Esophagus squamous epithelium (tissue), 5 donors: ENCODE measurements at places on chromosomes 5 and 9.

DNA sequence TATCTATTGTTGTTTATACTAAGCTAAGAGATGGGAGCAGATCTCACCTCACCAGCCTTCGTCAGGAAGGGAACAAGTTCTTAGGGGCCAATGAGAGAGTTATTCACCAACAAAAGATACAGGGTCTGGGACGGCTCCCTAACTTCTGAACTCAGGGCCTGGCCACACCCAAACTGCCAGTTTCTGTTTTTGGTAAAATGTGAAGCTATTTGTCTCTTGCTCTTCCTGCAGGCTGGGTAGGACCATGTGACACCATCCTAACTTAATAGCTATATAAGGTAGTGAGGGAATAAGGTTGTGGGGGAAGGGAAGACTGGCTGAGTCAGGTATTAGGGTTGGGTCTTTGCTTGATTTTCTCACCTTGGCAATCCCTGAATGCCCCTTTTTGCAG is 480.5 kb downstream of the KDM4C start:
- no peak overlapping the region for H3K27ac ChIP-seq
- DNase-seq, result no peak
- H3K27me3 ChIP-seq, result no peaks in the 10 kb centered on the region
- H3K4me3 ChIP-seq, result no peak overlapping the region

- H3K27ac ChIP-seq, result no peak overlapping the region
- no peak overlapping the region for H3K4me3 ChIP-seq
- no peaks in the 10 kb centered on the region for H3K36me3 ChIP-seq
- DNase-seq, result no peak
- H3K4me1 ChIP-seq, result no peaks in the 10 kb centered on the region
- no peaks in the 10 kb centered on the region for H3K27me3 ChIP-seq
These were observed 235.7 kb downstream of the HTR1A start for GRCh38 chr5:63726496-63726895.

- H3K27ac ChIP-seq, result no peak overlapping the region
- H3K27me3 ChIP-seq, result no peaks in the 10 kb centered on the region
- peaks cover 51% of the 10 kb centered on the region for H3K4me1 ChIP-seq
- no peak overlapping the region for H3K4me3 ChIP-seq
- no peak for DNase-seq
- no peaks in the 10 kb centered on the region for H3K36me3 ChIP-seq
These were observed 6.2 kb upstream of the CPEB4 start for GRCh38 chr5:173881811-173882575.

GRCh38 chr5:7577381-7577780 is 181.4 kb downstream of the ADCY2 start:
- H3K4me3 ChIP-seq, result no peak overlapping the region
- no peaks in the 10 kb centered on the region for H3K27me3 ChIP-seq
- no peaks in the 10 kb centered on the region for H3K4me1 ChIP-seq
- H3K27ac ChIP-seq, result no peak overlapping the region
- no peak for DNase-seq

DNA sequence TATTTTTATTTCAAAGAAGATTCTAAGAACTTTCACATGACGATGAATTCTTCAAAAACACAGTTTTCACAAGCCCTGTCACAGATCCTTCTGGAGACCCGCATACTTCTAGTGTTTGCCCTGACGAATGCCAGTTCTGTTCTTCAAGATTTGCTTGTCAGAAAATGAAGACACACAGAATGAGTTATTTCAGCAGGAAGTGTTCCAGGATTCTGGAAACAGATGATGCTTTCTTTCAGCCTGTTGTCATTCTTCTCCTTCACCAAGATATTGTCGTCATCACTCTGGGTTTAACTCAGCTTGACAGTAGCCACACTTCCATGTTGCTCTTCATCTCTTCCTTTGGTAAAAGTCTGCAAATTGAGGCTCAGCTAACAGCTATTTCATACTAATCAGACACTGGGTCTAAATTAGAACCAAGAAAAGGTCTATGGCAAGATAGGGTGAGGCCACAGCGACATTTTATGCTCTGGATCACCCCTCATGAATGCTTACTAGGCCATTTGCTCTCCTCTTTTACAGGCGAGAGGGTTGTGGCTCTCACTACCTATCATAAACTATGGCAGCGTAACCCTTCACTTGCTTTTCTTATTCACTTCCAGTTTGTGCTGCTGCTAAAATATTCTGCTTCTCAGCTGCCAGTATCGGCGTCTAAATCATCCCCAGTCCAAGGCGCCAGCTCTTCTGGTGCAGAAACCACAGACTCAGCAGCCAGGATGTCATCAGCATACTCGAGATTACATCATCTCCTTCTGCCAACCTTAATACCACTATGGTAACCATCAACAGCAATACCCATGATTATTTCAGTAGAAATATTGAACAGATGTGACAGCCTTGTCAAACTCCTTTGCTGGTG is 159.6 kb upstream of the TBCA start:
- no peaks in the 10 kb centered on the region for H3K4me1 ChIP-seq
- H3K27me3 ChIP-seq, result peaks cover 26% of the 10 kb centered on the region
- DNase-seq, result no peak
- H3K4me3 ChIP-seq, result no peak overlapping the region
- no peak overlapping the region for H3K27ac ChIP-seq

GRCh38 chr5:176535101-176535663 is 2.0 kb downstream of the RNF44 start:
- peak overlapping the region; percentile 88 for H3K4me3 ChIP-seq
- peak overlapping the region; percentile 100 for H3K27ac ChIP-seq
- H3K4me1 ChIP-seq, result peaks cover 81% of the 10 kb centered on the region
- DNase-seq, result no peak

- H3K4me3 ChIP-seq, result no peak overlapping the region
- H3K4me1 ChIP-seq, result no peaks in the 10 kb centered on the region
- no peak overlapping the region for H3K27ac ChIP-seq
- no peaks in the 10 kb centered on the region for H3K36me3 ChIP-seq
- DNase-seq, result no peak
These were observed 80.1 kb upstream of the LPAR1 start for GRCh38 chr9:111118256-111118948.

DNA sequence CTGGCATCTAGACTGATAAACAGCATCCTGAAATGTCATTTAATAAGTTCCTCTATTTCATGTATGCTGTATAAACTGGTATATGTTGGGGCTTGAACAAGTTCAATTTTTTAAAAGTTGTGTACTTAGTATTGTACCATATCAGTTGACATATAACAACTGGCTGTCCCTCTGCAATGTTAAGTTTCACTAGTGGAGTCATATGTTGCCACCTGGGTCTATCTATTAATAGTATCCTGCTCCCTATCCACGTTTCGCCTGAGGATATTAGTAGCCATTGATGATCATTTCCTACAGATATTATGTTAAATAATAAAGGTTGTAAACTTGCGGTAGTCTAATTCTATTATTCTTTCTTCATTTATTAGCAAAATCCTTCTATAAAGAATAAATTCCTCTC is 177.6 kb downstream of the RFX3 start:
- no peak overlapping the region for H3K4me3 ChIP-seq
- H3K27ac ChIP-seq, result no peak overlapping the region
- no peak for DNase-seq

GRCh38 chr5:177469750-177470525 is 3.5 kb downstream of the DBN1 start:
- H3K4me3 ChIP-seq, result no peak overlapping the region
- peaks cover 65% of the 10 kb centered on the region for H3K4me1 ChIP-seq
- DNase-seq, result no peak
- H3K36me3 ChIP-seq, result peaks cover 8% of the 10 kb centered on the region
- H3K27ac ChIP-seq, result peak overlapping the region; percentile 91

- no peak for DNase-seq
- peaks cover 63% of the 10 kb centered on the region for H3K4me1 ChIP-seq
- H3K27ac ChIP-seq, result peak overlapping the region; percentile 80
These were observed 43.4 kb downstream of the PPARGC1B start for GRCh38 chr5:149773291-149774095.

DNA sequence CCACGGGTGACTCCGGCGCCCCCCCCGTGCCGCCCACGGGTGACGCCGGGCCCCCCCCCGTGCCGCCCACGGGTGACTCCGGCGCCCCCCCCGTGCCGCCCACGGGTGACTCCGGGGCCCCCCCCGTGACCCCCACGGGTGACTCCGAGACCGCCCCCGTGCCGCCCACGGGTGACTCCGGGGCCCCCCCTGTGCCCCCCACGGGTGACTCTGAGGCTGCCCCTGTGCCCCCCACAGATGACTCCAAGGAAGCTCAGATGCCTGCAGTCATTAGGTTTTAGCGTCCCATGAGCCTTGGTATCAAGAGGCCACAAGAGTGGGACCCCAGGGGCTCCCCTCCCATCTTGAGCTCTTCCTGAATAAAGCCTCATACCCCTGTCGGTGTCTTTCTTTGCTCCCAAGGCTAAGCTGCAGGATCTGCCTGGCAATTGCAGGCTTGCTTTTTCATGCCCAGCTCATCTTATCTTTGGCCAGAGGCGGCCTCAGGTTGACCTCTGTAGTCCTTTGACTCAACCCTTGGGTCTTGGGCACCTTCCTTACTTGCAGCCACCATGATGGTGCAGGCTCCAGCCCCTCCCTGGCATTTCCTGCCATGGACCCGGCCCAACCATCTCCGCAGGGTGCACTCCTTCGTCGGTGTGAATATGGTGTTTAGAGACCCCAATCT is 9.8 kb downstream of the CEL start:
- no peak overlapping the region for H3K4me3 ChIP-seq
- DNase-seq, result no peak
- no peak overlapping the region for H3K27ac ChIP-seq
